ENCODE measurements at places on chromosomes 4 and X.

GRCh38 chr4:154838155-154838554, 57.1 kb downstream of the RBM46 start:
- no peak for DNase-seq

DNA sequence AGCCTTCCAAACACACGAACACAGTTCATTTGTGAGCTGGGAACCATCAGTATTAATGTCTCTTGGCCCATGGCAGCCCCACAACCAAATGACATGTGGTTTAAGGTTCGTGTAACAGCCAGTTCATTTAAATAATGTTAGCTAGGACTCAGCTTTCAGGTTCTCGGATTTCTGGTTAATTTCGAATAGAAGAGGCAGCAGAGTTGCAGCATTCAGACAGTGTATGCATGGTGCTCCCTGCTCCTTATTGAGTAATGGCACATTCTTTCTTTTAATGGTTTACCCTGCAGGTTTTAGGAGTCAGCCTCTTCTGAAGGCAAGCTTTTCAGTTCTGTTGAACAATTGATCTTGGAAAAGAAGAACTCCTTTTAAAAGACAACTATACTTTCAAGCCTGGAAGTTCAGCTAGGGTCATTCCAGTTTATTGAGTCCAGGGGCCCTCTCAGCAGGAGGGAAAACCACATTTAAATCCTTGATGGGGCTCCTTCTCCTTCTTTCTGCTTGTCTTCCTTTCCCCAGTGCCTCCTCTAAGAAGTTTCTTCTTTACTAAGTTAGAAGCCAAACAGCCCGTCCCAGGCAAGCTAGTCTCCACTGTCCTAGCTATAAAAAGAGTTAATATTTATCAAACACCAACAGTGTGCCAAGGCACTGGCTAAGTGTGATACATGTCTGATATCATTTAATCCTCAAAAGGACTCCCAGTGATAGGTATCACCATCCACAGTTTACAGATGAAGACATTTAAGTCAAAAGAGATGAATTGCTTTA, 5.0 kb upstream of the RNF175 start:
- DNase-seq: no peak

GRCh38 chr4:184653650-184654049, 4.1 kb downstream of the PRIMPOL start:
- DNase-seq: no peak

GRCh38 chr4:40507977-40508376, 121.7 kb downstream of the RBM47 start:
- no peak for DNase-seq

DNA sequence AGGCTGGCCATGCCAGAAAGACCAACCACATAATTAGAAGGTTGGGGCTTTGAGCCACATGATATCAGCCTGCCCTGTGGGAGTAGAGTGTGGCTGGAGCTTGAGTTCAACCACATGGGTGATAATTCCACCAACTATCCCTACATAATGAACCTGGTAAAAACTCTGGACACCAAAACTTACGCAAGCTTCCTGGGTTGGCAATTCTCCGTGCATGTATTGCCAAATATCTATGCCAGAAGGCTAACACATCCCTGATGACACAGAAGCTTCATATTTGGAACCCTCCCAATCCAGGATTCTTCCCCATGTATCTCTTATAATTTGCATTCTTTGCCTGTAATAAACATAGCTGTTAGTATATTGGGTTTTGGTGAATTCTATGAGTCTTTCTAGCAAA, 68.2 kb downstream of the FUNDC1 start:
- DNase-seq: no peak

- no peak for DNase-seq
These were observed 10.0 kb upstream of the ELF4 start for GRCh38 chrX:130120321-130120731.

DNA sequence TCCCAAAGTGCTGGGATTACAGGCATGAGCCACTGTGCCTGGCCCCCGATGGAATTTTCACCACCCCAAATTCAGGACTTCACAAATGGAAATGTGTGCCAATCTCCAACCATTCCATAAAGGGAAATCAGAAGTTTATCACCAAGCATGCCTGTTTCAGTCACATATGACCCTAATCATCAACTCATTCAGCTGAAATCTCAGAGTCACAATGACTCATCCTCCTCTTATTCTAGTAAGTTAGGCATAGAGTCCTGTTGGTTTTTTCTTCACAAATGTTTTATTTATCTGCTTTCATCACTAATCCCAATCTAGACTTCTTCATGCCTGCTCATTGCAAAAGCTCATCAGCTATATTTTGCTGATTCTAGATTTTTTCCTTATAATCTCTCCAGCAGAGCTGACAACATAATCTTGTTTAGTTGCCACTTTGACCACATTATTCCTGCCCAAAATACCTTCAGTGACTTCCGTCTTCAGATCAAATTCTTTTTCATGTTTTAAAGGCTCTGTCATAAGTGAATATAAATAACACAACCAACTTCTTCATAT, 83.3 kb downstream of the SLC7A11 start:
- no peak for DNase-seq

DNA sequence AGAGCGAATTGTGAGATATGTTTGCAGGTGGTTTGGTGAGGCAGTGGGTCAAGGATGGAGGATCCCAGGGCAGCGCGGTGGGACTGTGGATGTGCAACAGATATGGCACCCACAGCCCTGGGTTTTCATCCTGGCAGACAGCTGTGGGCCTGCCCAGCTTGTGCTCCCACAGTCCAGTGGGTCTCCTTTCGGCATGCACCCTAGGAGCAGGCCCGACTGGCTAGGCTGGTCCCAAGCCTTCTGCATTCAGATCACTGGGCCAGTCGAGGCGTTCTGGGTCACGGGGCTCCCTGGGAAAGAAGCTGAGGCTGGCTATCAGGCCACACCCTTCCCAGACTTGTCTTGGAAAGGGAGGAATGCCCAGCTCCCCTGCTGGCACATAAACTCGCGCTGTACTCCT, 2289.6 kb downstream of the ARAP2 start:
- DNase-seq: no peak

DNA sequence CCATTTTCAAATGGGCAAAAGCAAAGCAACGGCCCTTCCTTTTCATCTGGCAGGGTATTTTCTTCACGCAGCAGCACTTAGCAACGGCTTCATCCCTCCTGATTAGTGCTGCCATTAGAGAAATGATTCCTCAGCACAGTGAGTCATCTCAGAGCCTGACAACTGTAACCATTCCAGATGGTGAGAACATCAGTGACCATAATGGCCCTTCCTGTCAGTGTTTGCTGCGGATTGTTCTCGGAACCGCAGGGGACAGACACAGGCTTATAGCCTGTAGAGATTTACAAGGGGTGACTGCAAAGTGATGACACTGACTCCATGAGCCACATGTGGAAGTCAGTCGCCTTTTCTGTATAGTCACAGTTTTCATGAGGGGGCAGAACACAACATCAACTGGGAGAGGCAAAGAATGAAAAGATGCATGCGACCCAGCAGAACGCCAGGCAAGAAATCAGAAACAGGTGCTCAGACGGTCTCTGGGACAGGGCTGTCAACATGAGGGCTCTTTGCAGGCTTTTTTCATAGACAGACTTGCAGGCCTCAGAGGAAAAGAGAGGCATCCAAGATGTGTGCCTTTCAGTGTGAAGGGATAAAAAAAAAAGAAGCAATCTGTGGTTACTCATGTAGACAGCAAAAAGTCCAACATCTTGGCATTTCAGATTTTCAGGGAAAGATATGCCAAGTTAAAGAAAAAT, 69.9 kb upstream of the FBXW7 start:
- DNase-seq: no peak

DNA sequence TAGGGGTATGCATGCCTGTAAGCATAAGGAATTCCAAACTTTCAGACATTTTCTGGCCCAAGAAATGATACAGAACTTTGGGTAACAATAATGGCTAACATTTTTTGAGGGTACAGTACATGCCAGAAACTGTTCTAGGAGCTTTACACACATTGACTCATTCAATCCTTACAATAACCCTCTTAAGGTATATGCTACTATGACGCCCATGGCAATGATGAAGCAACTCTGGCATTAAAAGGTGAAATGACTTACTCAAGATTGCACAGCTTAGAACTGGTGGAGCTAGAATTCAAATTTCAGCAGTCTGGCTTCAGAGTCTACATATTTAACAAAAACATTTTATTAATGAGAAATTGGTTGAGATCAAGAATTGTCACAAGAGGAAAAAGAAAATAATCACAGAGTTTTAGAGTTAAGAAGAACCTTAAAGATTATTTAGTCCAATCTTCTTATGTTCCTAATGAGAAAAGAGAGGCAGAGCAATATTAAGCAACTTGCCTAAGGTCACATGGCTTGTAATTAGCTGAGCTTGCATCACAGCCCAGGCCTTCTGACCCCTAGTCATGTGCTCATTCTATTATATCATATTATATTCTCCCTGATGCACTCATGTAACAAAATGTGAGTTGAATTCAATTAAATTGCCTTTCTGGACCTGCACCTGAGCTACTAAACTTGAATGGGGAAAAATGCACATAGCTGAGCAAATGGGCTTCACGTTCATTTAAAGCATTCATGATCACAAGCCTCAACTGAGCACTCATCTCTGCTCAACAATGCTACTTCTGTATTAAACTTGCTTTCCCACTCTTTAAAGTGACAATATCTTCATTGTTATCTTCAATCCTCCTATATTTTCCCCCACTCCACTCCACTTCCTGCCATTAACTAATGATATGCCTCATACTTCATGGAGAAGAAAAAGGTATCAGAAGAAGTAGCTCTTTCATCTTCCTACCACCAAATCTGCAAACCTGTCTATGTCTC, 73.2 kb downstream of the ENOX2 start:
- DNase-seq: no peak

- no peak for DNase-seq
These were observed 316.7 kb upstream of the DIPK2B start for GRCh38 chrX:45517090-45517973.
